ENCODE measurements at places on chromosomes 2 and 18.
A peak's percentile ranks its signal among the peaks of the same experiment; 100 is the strongest.

DNA sequence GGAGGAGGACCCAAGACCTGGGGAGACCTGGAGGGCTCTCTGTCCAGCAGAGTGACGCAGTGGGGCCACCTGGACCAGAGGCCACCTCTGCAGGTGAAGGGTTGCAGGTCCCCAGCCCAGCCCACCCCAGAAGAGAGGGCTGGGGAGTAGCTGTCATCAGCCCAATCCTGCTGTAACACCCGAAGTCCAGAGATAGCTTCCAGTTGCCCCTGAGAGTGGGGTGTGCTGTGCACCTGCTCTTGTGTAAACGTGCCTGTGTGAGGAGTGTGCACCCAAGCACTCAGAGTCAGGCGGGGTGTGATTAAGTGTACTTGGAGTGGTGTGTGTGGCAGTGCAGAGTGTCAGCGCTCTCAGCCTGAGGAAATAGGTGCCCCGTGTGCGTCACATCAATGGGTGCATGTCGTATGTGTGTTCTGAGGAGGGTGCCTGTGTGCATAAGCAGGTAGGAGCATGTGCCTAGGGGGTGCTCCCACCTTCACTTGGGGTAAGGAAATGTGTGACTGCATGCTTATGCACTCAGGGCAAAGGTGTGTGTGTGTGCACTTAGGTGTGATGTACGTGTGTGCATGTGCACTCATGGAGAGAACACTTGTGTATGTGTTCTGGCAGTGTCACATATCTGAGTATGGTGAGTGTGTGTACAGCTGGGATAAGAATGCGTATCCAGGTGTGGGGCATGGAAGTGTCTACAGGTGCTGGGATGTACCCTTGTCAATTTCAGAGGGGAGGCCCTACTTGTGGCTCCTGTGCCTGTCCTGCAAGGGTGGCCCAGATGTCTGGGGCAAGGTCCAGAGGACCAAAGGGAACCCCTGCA is 672 bp downstream of the ATP6V1B1 start:
- DNase-seq: peak; percentile 11

GRCh38 chr2:28949617-28950305 is 31.3 kb upstream of the TOGARAM2 start:
- DNase-seq: no peak

GRCh38 chr2:31401580-31401979 is 13.0 kb downstream of the XDH start:
- no peak for DNase-seq

- DNase-seq: no peak
Observed at GRCh38 chr2:40118622-40119021, 333.3 kb downstream of the SLC8A1 start.

GRCh38 chr2:38182492-38183003 is 106.6 kb upstream of the CYP1B1 start:
- no peak for DNase-seq

DNA sequence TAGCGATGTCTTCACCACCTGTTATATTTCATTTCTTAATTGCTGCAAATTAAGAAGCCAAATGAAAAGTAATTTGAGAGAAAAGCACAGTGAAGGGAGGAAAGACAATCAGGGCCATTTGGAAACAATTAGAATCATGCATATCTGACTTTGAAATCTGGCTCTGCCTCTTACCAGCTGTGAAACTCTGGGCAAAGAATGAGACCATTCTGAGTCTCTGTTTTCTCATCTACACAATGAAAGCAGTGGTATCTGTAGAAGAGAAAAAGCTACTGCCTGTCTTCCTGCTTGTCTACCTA is 334.5 kb upstream of the CYRIA start:
- DNase-seq: no peak

DNA sequence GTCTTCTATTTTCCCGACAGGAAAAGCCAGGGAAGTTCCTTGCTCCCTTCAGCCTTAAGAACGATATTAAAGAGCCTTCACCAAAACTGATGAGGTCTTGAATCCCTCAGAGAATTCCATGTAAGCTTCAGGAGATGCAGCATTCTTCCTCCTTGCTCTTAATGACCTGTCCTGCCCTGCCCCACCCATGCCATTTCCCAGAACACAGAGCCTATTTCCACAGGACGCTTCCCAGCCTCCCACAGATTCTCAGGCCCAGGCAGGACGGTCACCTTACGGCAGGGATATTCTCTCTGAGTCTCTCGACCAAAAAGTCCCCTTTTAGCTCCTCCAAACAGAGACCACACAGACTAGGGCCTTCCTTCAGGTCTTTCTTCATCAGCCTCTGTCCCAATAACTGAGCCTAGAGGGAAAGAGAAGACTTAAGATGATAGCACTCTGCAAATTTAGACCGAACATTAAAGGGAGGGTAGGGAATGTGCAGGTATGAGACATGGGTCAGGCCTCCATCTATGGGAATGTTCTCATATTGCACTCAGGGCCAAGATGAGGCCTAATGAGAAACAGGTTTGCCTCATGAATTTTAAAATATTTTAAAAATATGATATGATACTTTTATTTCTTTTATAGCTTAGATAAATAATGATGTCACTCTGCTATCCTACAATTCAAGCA is 62.1 kb downstream of the COBLL1 start:
- DNase-seq: no peak

DNA sequence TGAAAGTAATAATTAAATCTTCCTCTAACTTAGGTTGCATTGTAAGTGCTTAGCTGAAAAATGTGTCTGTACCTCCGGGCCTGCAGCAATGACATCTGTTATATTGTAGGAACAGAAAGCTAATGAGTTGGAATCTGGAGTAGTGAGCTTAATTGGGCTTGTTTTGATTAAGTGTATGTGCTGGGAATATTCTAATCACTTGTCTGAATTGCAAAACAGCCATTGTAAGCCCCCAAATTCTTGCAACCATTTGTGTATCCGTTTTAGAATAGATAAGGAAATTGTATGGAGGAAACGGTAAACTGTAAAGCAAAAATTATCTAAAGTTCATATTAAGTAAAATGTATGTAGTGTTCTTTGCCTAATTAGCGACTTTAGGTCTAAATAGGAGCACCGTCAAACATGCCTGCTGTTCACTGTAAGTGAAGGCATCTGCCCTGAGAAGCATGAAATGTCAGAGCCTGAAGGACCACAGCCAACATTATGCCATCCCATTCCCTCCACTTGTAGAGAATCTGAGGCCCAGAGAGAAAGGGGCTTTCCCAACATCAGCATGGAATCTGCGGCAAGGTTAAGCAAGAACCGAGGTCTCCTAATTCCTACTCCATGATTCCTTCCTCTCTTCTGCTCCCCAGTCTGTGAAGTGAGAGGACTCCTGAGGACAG is 466.4 kb downstream of the TDRD15 start:
- DNase-seq: no peak

DNA sequence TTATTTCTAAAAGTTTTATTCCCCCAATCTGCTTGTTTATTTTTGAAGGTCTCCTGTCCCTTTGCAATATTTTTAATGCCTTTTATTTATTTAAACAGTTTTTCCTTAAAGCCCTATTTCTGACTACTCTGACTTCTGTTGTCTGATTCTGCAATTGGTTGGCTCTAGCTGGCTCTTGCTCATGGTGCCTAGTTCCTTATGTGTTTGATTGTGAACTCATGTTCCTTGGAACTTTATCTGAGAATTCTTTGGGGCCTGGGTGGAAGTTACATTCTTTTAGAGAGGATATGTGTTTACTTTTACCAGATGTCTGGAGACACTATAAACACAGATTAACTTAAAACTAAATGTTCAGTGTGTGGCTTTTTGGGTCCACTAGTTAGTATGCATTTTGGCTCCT is 175.9 kb downstream of the DYSF start:
- no peak for DNase-seq

- no peak for DNase-seq
Observed at GRCh38 chr2:85913884-85914881, 25.4 kb upstream of the ST3GAL5 start.

- DNase-seq: no peak
Observed at GRCh38 chr2:127205218-127206125, 14.6 kb downstream of the CYP27C1 start.

- no peak for DNase-seq
Observed at GRCh38 chr2:144548532-144549191, 28.7 kb upstream of the ZEB2 start.

DNA sequence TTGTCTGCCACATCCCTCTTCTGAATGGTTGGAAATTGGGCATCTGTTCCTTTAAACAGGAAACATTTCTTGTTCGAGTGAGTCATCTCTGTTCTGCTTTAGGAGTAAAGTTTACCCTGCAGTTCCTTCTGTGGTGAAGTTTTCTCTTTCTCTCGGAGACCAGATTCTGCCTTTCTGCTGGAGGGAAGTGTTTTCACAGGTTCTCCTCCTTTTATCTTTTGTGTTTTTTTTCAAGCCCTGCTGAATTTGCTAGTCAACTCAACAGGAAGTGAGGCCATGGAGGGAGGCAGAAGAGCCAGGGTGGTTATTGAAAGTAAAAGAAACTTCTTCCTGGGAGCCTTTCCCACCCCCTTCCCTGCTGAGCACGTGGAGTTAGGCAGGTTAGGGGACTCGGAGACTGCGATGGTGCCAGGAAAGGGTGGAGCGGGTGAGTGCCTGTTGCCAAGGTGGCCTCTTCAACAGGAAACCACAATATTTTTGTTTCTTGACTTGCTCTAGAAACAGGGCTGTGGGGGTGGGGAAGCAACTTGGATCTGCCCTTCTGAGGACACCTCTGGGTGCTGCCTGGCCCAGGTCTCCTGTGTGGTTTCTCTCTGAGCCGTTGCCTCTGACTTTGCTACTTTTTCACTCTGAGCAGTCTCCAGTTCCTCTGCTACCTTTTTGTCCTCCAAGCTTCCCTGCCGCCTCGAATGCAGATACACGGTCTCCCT is 2.2 kb upstream of the CASP8 start:
- DNase-seq: peak; percentile 91

Measured in activated T-cell treated with anti-CD3 and anti-CD28 coated beads, Interleukin-2, amount 50 U/mL, for 48 hours (primary cell).